ENCODE measurements at places on chromosomes 11 and 22.

DNA sequence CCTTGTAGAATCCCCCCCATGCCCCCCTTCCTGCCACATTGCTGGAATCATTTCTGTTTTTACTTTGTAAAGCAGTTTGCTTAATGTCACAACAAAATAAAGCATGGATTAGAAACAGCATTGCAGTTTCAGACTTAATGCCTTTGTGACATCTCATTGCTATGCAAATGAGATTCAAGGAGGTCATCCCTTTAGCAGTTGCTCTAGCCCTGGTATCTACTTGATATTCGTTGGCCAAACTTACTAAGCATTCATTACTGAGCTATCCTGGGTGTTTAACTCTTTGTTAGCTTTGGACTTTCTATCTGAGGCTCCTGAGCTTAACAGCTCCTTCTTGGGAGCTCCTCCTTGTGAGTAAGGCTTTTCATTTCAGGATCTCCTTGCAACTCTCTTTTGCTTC, 16.3 kb downstream of the FAT3 start:
- no peak for DNase-seq

GRCh38 chr22:47994601-47995263, 1232.3 kb downstream of the TBC1D22A start:
- DNase-seq, result no peak

DNA sequence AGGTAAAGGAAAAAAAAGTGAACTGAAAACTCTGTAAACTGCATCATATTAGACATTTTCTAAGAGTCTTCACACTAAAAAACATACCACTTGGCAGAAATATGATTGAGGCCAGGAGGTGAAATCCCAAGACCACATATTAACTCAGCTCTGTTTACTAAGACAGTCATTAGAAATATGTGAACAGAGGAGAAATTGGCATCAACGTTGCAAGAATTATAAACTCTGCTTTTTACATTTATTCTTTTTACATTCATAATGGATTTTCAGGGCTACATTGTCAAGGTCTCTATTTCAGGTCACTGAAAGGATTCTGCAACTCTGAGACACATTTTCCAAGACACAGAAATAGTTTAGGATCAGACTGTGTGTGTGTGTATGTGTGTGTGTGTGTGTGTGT, 1364.0 kb downstream of the LRRC4C start:
- no peak for DNase-seq

- peak; percentile 8 for DNase-seq
These were observed 357.2 kb downstream of the OPCML start for GRCh38 chr11:133175103-133175502.

- DNase-seq, result no peak
These were observed 26.3 kb upstream of the CXCR5 start for GRCh38 chr11:118857385-118857784.

GRCh38 chr22:29797351-29797750, 30.2 kb downstream of the UQCR10 start:
- DNase-seq, result peak; percentile 65

- DNase-seq, result no peak
These were observed 16.0 kb upstream of the PHLDA2 start for GRCh38 chr11:2945031-2945756.

DNA sequence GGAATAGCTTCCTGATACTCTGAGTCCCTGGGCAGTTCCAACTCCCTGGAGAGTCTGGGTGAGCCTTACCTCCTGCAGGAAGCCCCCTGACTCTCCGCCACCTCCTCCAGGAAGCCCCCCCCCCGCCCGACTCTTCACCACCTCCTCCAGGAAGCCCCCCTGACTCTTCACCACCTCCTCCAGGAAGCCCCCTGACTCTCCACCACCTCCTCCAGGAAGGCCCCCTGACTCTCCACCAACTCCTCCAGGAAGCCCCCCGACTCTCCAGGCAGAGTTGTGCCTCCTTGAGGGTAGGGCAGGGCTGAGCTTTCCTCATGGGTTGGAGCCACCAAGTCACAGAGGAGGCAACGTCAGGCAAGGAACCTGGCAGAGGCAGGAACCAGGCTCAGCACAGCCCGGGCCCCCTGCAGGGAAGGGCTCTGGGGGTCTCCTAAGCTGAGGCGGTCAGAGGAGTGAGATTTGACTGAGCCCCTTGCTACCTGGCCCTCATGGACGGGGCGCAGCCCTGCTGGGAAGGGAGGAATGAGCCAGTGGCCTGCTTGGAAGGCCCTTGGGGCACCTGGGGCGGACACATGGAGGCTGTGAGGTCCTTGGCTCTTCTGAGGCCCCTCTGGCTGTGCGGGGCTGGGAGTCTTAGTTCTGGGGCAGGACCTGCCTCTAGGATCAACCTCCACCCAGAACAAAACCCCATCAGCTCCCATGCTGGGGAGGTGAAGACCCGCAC, 18.1 kb downstream of the MRGPRG start:
- no peak for DNase-seq

DNA sequence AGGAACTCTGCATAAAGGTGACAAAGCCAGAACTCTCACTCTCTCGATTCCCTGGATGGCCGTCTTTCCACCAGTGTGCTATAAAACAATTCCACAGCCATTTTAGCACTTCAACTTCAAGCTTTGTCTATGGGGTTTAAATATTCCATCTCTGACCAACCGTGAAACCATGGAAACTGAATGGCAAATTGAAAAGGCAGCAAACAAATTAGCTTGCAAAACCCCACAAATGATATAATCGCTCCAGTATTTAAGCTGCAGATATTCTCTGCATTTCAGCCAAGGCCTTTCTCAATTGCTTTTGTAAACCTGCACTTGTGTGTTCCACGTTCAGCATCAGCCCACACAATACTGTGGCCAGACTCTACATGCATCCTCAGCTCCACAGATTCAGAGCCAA, 131.7 kb upstream of the ISX start:
- no peak for DNase-seq

DNA sequence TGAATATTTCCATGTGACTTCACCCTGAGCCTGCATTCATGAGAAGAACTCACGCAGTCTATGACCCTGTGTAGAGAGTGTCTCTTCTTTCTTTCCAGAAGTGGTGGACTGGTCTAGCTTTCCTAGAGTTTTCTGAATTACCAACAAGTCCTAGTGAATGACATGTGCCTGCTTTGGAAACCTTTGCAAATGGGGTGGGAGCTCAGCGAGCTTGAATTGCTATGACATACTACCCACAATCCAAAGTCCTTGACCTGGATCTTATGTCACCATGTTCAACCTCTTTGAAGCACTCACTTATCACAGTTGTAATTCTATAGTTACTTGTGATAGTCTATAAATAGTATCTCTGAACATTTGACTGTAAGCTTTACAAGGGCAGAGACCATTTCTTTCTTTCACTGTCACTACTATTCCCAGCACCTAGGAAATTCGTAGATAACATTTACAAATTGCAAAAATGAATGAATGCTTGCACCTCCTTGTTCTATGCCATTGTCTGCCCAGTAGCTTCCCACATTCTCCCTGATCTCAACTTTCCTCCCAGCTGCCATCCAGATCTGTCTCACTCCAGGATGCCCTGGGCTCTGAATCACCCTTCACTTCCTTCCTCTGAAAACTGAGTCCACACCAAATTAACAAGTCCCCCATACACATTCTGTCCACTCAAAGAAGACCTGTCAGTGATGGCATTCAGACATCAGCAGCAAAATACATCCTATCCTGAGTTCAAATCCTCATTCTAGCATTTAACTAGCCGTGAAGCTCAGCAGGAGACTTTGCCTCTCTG, 201.9 kb upstream of the SESN3 start:
- DNase-seq, result no peak

DNA sequence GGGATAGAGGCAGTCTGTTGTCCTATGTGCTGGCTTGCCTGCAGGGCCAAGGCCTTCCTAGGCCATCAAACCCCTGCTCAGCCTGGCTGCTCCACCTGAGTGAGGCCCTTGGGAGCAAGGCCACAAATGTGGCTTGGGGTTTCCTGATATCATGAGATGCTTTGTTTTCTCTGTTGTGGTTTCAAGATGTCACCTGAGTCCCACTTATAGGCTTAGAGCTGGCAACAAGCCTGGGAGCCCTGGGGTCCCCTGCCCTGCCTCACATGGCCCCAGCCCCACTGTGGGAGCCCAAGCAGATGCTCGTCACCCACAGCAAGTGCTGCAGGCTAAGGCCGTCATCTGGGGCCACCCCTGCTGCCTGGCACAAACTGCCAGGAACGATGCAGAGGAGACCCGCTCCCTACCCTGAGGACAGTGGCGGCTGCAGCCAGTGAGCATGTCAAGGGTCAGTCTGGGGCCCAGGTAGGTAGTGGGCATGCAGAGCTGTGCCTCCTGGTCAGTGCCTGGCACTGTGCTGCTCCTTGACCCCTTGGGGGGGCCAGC, 75.4 kb upstream of the KCNQ1OT1 start:
- no peak for DNase-seq

GRCh38 chr11:9344061-9344680, 29.8 kb upstream of the TMEM41B start:
- DNase-seq, result no peak

DNA sequence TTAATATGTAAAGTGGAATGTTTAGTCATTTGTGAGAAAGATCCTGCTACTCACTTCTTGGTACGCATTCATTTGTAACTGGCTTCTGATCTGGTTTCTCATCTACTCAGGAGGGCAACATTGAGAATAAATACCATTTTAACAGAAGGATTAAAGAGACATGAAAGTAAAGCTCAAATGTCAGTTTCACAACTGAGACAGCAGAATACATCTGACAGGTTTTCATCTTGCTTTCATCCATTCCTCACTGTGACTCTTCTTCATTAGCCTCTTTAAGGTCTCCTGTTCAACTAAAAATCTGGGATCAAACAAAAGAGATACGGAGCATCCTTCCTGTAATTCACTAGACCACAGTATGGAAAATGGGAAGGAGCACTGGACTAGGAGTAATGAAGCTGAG, 31.4 kb upstream of the CCDC89 start:
- DNase-seq, result no peak

- DNase-seq, result no peak
These were observed 79.8 kb upstream of the GRK3 start for GRCh38 chr22:25484521-25485315.

DNA sequence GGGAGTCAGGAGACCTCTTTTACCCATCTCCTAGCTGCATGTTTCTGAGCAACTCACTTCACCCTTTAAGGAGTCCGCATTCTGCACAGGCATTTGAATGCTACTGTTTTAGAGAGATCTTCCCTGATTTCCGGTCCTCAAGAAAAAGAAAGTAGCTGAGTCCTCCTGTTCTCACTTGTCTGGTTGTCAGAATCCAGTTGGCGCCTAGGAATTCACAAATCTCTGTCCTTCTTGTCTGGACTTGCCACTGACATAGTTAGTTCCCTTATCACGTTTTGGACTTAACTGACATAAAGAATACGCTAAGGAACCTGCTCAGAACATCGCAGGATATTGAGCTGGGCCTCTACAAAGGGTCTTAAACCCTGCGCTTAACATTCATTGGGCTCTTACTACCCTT, 61.3 kb upstream of the OR5P2 start:
- DNase-seq, result no peak

GRCh38 chr11:133500435-133500834, 31.9 kb downstream of the OPCML start:
- DNase-seq, result no peak
